NCI-H345 (cell line): ENCODE measurements at places on chromosomes 3 and 15.

DNA sequence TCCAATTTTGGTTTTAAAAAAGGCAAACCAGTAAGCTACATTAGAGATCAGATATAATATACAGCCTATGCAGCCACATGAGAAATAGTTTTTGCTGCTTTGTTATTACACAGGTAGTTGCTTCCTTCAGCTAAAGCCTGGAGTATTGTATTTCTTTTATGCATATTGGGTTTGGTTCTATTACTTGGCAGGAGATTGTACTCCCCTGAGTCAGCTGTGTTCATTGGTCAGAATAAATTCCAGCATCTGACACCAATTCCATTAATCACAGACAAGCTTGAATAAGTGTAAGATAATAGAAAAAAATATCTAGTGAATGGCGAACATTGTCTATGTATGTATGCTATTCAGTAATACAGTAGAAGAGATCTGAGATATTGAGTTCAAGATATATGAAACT, 26.1 kb upstream of the ZCWPW2 start:
- DNase-seq: no peak

DNA sequence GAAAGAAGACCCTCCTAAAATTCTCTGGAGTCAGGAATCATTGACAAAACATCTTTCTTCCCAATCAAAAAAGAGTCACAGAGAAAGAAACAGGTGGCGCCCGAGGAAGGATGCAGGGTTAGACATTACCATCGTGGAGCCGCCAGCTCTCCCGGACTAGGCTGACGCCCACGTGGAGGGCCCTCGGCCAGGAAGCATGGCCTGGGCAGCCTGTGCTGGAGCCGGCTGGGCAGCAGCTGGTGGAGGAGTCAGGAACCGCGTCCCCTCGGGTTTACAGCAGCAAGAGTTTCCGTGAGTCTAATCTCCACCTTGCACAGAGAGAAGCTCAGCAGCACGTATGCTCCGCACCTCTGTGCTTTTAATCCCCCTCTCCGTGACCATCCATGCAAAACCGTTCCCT, 533.7 kb upstream of the ATP11B start:
- DNase-seq: no peak

DNA sequence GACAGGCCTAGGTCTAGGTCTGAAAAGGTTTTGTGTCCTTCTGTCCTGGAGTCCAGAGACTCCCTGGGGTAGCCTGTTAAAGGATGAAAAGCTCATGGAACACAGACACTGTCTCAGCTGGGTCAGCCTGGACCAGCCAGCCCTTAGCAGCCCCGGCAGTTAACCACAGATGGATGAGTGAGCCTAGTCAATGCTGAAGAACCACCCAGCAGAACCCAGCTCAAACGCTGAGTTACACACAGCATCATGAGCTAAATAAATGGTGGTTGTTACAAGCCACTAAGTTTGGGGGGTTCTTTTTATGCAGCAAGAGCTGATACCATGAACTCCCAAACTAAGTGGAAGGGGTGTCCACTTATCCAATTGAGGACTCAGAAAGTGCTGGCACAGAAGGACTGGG, 472.8 kb upstream of the PROK2 start:
- no peak for DNase-seq

- DNase-seq: no peak
Observed at GRCh38 chr3:172135185-172135584, 95.8 kb downstream of the FNDC3B start.

- DNase-seq: no peak
Observed at GRCh38 chr3:10520072-10520471, 14.7 kb upstream of the ATP2B2 start.
